ENCODE measurements at places on chromosomes 2 and 18.

DNA sequence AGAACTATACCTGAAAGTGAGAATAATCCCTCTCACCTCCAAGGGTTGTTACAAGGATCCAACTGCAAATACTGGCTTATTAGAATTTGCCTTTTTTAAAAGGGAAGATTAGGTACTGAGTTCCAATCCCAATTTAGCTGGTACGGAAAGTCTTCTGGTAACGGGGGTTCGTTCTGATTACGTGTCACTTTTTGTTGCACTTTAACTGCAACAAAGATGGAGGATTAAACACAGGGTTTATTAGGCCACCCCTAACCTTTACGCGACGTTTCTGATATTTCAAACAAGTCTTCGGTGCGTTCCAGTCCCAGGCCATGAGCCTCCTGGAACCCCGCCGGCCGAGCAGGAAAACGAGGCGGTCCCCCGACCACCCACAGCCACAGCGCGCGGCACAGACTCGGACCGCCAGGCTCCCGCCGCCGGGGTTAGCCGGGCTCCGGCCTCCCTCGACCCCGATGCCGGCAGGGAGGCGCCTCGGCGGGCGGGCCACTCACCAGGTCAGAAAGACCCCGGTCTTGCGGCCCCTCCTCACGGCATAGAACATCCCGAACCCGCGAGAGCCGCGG, 411 bp downstream of the RNASEH1 start:
- no peak for DNase-seq

DNA sequence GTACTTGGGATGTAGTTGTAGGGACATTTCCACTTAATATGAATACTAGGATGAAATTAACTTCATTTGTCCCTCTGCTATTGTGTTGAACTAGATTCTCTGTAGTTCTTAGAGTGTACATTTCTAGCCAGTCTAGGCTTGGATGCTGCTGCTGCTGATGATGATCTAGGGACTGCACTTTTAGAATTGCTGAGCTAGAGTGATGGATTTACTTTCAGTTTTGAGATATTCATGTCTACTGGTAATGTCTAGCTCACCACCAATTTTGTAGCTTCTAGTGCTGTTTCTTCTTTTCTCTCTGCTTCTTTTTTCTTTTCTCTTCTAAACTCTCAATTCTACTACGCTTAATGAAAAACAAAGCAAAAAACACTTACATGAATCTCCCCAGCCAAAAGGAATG, 49.4 kb downstream of the MRPS9 start:
- DNase-seq = no peak

- DNase-seq = no peak
Measured at GRCh38 chr2:230968921-230969658, 26.8 kb upstream of the SPATA3 start.

DNA sequence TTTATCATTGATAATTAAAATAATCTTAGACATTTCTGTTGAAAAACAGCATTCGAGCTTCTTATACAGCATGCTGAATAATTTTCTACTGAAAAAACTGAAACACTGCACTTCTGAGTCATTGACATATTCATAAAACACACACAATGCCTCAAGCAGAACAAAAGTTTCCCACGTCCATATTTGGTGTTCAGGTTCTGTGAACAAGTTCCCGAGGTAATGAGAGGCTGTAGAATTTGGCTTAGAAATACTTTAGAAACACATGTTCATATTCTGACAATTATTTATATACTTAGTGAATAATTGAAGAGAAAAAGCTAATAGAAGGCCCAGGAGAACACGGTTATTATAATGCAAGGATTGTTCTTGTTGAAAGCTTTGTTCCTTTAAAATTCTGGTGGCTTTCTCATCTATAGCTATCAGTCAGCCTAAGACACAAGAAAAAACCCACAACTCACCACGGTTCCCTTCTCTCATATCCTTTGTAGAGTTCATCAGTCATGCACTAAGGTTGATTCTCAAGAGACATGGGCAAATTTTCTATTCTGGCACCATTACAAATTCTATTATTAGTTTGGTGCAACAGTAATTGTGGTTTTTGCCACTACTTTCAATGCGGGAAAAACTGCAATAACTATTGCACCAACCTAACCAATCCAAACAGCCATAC, 194.4 kb downstream of the TMX3 start:
- no peak for DNase-seq

DNA sequence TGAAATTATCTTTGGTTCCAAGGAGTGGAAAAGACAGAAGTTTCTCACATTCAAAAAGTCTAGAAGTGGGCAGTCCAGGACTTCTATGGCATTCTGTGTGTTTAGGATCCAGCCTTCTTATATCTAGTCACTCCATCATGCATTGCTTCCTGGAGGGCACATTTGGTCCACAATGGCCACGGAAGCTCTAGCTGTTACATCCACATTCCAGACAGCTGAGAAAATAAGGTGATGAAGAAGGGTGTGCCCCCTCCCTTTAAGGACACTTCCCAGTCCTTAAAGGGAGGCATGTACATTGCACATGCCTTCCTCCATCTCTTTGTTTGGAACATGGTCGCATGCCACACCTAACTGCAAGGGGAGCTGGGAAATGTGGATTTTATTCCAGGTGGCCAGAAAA, 59.9 kb upstream of the BZW1 start:
- no peak for DNase-seq

GRCh38 chr2:216156822-216157221, 47.7 kb downstream of the XRCC5 start:
- no peak for DNase-seq

- no peak for DNase-seq
Measured at GRCh38 chr2:53994818-53995808, 24.3 kb upstream of the PSME4 start.

GRCh38 chr2:201263779-201264178, 3.4 kb downstream of the CASP8 start:
- no peak for DNase-seq

DNA sequence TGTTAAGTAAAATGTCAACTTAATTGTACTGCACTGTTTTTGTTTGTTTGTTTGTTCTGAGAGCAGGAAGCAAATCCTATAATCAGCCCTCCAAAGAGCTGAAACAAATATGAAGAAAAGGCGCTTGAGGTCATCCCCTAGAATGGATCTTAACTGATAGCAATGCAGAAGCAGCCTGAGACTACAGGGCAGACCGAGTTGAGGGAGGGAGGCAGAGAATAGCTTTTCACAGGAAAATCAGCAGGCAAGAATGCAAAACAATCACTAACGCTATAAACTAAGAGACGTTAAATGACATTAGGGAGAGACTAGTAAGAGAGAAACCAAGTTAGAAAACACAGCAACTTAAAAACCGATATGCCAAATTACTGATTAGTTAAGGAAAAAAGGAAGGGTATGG, 37.2 kb downstream of the GALNT1 start:
- DNase-seq = no peak

GRCh38 chr18:10670856-10671255, 145.0 kb downstream of the NAPG start:
- DNase-seq = no peak

DNA sequence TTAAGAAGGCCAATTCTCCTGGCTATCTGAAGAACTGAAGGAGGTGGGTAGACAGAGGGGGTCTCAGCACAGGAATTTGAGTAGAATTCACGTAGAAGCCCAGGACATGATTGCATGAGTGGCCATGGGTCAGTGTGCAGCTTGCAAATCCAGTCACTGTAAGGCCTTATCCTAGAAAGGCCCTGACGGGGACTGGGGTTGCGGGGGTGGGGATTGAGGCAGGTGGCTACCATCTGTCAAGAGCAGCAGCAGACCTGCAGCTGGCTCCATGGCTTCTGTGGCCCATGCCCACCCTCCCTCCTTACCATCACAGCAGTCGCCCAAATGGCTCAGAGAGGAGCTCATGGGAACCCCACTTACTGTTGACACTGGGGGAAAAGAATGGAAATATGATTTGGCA, 34.6 kb upstream of the SLC14A1 start:
- no peak for DNase-seq

DNA sequence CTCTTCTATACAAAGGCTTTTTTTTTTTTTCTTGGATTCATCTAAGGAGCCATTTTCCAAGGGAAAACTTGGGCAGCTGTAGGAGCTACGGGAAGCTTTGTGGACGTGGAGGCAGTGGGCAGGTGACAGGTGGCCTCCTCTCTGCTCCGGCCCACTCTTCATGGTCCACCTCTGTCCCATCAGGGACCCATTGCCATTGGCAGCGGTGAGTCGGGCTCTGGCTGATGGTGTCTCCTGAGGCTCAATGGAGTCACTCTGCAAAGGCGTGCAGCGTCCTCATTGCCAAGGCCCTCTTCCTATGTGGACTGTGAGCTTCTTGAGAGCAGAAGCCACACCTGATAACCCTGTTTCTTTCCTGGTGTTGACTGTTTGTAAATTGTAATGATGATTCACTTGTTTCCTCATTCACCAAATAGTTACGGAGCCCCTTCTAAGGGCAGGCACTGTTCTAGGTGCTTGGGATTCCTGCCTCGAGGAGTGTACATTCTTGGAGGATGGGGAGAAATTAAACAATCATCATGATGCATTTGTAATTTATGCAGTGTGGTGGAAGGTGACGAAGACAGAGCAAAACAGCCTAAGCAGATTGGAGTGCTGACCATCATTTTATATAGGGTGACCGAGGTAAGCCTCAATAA, 240.3 kb upstream of the HS6ST1 start:
- no peak for DNase-seq

DNA sequence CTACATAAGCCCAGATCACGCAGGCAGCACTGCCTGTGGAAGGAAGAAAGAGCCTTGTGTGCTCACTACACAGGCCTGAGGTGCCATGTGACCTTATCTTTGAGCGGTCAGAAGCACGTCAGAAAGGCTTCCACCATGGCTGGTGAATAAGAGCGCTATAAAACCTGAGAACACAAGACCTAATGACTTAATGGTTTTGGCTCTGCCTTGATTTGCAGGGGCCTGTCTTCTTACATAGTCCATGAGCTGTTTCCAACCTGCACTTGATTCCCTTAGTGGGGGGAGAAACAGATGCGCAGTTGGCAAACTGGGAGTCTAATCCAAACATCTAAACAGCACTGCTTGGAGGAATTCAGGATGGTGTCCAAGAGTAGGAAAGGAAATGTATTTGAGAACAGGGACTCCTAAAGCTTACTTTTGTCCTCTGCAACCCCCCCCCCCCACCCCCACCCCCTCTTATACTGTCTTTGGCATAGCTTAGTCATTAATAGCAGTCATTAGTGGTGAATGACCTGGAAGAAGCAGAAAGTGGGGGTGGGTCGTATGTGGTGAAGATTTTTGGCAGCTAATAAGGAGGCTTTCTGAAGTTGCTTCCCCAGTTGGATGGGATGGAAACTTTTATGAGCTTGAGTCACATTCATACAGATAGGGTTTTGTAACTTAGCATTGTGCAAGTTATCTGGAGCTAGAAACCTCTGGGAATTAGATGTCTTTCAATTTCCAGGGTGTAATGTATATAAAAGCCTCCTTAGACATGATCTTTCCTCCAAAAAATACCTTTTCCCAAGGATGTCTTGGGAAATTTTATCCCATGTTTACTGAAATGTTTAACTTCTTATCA, 454.1 kb downstream of the MEIS1 start:
- DNase-seq = peak; percentile 7

- DNase-seq = no peak
Measured at GRCh38 chr18:52130624-52131301, 209.2 kb upstream of the DCC start.
